ENCODE measurements at places on chromosomes 13 and 19. TPM values are rescaled to one million over a fixed set of nuclear protein-coding genes. Genes with fewer than 3 reads are reported as not detected.

- no peak for DNase-seq
These were observed 113.4 kb upstream of the UQCRFS1 start for GRCh38 chr19:29326351-29326750.

The PTGIR gene
- total RNA-seq: 4.8 TPM

- no peak for DNase-seq
These were observed 117.6 kb upstream of the MRI1 start for GRCh38 chr19:13646758-13647157.

The ZNF813 gene
- total RNA-seq: 3.2 TPM

DNA sequence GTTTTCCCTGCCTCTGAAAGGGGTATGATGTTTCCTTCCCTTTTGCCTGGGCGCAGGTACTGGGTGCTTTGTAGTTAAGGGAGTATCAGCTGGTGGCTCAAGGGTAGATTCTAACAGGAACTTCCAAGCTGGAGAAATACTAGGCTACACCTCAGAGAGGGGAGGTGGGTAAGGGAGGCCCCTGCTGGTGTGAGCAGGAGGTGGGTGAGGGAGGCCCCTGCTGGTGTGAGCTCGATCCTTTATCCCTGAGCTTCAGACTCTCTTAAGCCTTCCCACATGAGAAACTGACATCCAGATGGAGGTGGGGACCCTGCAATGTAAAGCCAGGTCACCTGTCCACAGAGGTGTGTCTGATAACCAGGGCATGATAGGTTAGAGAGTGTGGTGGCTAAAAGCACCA, 32.1 kb downstream of the CYP2B6 start:
- no peak for DNase-seq
